ENCODE measurements at places on chromosomes 1 and 21.

GRCh38 chr1:73176902-73177301 is 894.6 kb upstream of the NEGR1 start:
- no peak for DNase-seq

DNA sequence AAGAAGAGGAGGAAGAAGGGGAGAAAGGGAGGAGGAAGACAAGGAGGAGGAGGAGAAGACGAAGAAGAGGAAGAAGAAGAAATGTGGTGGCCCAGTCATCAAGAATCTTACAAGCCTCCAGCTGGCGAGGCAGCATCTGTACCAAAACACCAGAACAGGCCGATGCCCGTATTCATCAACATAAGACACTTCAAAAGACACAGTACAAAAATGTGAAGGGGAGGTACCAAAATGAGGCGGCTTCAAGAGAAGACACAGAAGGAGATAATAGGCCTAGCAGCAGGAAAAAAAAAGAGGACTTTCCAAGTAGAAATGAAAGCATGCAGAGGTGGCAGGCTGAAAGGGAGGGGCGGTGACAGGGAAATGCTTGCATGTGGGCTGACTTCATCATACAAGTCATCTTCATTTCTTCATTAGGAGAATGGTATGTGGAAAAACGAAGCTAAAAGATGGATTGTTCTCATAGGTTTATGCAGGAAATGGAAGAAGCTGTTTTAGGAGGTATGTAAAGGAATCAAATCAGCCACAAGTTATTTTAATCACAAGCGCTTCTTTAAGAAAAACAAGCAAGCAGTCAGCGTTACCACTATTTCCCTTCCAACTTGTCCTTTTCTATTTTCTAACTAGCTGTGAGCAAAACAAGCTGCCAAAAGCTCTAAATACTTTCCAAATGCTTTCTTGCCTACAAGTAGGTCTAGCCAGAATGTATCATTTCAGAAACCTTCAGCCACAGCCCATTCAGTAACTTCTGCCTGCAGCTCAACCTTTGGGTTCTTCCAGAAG is 192.3 kb downstream of the SLC45A1 start:
- DNase-seq: no peak

DNA sequence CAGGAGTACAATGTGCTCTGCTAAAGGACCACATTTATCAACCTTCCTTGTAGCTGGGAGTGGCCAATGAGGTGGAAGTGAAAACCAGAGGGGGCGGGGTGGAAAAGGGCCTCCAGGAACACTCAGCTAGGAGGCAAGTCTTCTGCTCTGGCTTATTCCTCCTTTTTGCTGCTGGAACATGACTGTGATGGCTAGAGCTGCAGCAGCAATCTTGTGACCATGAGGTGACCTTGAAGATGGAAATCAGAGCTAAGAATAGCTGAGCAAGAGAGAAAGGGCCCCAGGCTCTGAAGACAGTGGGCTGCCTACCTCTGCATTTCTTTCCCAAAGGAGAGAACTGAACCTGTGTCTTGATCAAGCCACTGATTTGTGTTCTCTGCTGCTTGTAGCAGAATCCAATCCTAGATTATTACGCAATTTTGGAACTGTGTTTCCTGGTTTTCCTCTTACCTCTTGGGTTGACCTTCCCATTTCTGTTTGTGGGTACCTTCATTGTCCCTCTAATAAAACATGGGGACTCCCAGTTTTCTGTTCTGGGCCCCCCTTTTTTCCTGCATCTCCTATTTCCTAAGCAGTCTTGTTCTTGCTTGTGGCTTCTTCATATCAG is 36.4 kb upstream of the WNT4 start:
- no peak for DNase-seq

DNA sequence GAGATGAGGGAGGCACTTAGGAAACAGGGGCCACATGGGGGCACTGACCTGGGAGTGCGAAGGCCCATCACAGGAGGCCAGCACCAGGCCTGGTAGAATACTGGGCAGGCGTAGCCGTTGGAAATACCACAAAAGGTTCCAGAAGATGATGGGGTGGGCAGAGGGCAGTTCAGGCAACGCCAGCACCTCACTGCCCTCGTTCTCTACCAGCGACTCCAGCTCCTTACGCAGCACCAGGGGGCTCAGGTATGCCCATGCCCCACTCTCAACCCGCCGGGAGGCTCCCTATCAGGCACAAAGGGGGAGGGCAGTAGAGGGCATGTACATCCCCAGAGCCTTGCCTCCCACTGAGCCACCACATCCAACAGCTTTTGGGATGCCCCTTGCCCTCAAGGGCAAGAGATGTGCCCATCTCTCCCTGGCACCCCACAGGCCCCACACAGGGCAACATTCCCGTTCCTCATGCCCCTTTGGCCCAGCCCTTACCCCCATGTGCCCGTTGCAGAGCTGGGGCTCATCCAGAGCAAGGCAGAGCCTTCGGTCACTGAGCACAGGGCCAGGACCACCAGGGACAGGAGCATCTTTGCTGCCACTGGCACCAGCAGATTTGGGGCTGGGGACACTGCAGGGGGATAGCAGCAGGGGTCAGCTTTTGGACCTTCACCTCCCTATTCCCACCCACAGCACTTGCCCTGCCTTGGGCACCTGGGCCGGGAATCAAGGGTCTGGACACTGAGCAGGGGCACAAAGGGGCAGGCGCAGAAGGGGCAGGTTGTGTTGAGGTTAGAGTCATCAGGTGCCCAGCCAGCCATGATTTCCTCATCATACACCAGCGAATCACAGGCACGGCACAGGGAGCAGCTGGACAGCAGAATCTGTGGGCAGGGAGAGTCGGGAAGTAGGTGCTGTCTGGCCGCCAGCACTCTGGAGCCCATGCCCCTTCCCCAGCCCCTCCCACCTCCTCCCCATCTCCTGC is 9.7 kb upstream of the GATAD2B start:
- DNase-seq: no peak

DNA sequence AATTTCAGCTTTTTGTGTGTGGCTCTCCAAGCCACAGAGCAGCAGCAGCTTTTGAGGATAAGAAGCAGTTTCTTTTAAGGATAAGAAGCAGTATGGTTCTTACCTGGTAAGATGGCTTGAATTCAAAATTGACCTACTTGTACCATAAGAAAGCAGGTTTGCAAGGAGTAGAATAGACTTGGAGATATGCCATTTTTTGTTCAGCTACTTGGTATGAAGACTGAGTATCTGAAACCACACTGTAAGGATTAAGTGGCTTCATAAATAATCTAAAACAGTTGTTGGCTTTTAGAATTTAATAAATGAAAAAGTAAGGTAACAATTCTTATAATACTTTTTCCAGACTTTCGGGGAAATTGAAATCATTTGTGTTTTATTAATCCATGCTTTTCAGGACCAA is 74.2 kb downstream of the ATF6 start:
- no peak for DNase-seq

GRCh38 chr1:107750364-107750959 is 214.5 kb downstream of the VAV3 start:
- peak; percentile 54 for DNase-seq

GRCh38 chr1:189805735-189806134 is 671.9 kb downstream of the BRINP3 start:
- no peak for DNase-seq

DNA sequence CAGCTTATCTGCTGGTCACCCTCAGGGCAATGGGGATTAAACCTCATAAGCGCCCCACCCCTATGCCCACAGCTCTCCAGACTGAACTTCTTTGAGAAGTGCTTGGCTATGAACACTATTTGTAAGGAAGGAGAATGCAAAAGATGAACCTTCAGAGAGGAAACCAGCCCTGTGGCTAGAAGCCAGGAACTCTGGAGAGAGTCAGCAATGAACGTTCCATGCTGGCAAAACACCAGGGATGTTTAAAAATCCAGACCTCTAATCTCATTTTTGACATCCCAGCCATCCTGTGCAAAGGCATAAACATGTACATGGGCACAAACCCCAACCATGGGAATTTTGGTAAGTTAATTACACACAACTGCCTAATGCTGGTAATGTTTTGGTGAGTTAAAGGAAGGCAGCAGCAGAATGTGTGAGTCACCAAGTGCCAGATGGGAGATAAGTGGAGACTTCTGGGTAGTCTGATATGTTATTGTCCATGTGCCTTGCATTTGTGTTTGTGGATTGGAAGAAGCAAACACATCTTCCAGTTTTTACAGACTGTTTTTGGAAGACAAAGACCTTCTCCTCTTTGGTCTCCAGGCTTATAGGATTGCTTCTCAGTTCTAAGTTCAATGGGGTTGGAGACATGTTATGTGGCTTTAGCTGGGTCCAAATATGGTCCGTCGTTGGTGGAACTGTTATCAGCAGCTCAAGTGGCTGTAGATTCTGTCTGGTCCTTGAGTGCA is 174.1 kb upstream of the ETV3 start:
- no peak for DNase-seq

DNA sequence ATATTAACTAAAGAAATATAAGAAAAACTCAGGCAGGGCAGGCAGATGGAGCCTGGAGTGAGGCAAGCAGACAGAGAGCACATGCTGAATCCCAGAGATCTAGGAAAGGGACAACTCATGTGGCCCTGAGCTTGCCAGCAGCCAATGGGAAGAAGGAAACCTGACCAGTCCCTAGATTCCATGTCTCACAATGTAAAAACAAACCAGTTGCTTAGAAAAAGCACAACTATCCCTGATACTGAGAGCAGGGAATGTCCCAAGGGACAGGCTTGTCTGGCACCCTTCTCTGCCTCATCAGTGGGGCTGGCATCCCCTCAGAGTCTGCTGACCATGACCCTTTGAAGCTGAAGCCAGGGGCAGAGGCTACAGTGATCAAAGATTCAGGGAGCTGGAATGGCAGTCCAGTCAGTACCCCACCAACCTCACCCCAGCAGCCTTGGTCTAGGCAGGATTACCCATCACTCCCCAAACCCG is 27.8 kb downstream of the HSPG2 start:
- DNase-seq: no peak

GRCh38 chr1:23645338-23645737 is 46.3 kb upstream of the RPL11 start:
- no peak for DNase-seq

- DNase-seq: no peak
Measured at GRCh38 chr1:21939650-21940374, 2.7 kb upstream of the HSPG2 start.

- DNase-seq: no peak
Measured at GRCh38 chr1:102715150-102715549, 393.2 kb downstream of the COL11A1 start.

GRCh38 chr1:181518152-181518551 is 34.8 kb downstream of the CACNA1E start:
- no peak for DNase-seq

GRCh38 chr1:38217316-38217715 is 170.7 kb upstream of the POU3F1 start:
- no peak for DNase-seq

DNA sequence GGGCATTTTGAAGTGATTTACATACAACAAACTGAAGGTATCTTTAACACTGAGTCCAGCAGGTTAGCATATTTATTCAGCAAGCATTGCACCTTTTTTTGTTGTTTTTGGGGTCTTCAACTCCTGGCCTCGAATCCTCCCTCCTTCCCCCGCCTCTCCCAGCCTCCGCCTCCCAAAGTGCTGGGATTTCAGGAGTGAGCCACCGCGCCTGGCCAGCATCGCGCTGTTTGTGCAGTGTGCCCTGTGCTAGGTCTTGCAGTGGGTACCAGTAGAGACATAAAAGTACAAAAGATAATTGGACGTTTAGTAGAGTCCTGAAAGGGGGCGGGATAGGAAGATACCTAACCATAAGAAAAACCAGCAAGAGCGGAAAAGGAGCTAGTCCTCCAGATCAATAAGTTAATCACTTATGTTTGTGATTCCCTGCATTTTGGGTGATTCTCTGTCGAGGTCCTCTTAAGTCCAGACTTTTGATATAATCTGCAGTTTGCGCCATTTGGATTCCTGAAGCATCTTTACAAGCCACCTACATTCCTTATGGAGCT is 111.8 kb downstream of the OSBPL9 start:
- no peak for DNase-seq

DNA sequence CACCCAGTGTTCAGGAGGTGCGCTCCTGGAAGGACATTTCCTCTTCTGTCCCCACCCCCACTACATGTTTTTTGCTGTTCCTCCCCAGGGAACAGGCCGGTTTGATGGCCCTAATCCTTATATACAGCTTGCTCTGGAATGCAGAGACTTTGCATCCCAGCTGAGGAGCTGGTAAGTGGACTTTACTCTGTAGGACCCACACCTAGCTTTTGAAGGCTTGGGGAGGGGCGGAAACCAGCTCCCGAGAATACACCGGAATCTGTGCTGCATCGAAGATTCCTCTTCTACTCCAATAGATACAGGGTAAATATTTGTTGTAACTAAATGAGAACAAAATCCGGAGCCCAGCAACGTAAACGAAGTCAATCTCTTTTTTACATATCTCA is 1.2 kb upstream of the CGN start:
- no peak for DNase-seq

- no peak for DNase-seq
Measured at GRCh38 chr1:209614906-209615305, 31.4 kb downstream of the CAMK1G start.

DNA sequence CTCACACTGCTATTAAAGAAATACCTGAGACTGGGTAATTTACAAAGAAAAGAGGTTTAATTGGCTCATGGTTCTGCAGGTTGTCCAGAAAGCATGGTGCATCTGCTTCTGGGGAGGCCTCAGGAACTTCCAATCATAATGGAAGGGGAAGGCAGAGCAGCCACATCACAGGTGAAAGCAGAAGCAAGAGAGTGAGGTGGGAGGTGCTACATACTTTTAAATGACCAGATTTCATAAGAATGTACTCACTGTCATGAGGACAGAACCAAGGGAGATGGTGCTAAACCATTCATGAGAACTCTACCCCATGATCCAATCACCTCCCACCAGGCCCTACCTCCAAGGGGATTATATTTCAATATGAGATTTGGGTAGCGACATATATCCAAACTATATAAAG is 55.7 kb downstream of the MRPL39 start:
- DNase-seq: no peak

Data from activated naive CD4-positive, alpha-beta T cell treated with anti-CD3 and anti-CD28 coated beads, Interleukin-2, amount 50 U/mL, for 72 hours (primary cell).